GM23248 (cell line): ENCODE measurements at places on chromosomes 6 and 20. TPM values are rescaled to one million over a fixed set of nuclear protein-coding genes. Genes with fewer than 3 reads are reported as not detected.
A peak's percentile ranks its signal among the peaks of the same experiment; 100 is the strongest.

The TNFRSF6B gene
- total RNA-seq: 36.9 and 39.9 TPM in 2 replicates

The HS3ST5 gene
- total RNA-seq: not detected in 2 replicates

The OPN5 gene
- total RNA-seq: not detected in 2 replicates

The MCHR2 gene
- total RNA-seq: not detected in 2 replicates

The CMTR1 gene
- 37.7 and 46.3 TPM in 2 replicates for total RNA-seq

The STX16 gene
- total RNA-seq: 15.8 and 17.6 TPM in 2 replicates

The PRPF6 gene
- 39.0 and 47.1 TPM in 2 replicates for total RNA-seq

The TP53TG5 gene
- total RNA-seq: not detected in 2 replicates

DNA sequence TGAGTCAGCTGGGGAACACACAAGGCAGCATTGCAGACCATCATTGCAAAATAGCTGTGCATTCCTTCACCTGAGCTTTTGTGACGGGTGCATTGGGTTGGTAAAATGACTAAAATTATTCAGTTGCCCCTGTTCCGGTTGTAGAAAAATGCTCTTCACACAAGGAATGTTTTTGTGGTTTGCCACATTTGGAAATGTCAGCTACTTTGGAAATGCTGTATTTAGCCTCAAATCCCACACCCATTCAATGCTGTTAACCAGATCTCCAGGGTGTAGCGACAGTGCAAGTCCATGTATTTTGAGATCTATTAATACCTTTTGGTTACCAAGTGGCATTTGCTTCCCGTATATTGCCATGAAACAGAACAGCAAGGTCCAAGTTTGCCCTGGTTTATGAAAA is 201.2 kb downstream of the FOXA2 start:
- DNase-seq: peak; percentile 20

DNA sequence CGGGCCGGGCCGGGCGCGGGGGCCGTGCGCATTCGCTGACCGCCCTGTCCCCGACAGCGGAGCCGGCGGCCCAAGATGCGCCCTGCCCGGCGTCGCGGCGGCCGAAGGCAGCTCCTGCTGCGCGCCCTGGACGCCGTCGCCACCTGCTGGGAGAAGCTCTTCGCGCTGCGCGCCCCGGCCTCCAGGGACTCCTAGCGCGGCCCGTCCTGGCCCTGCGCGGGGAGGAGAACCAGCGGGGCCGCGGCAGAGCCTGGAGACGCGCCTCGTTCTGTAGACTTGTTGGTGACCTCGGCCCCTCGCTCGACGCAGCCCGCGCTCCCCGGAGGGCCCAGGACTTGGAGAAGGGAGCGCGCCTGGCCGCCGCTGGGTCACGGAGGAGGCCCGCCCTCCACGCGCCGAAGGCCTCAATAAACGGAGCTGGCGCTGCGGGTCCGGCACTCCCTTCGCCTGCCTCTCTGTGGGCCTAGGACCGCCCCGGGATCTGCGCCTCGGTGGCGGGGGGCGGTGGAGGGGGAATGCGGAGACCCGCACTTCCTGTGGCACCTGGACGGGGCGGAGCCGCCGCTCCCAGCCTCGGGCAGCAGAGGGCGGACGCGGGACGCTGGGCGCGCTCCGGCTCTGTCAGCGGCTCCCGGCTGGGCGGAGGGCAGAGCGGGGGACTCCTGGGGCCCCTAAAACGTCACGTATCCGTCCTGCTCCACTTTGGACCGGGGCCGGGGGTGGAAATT is 2.7 kb downstream of the C20orf204 start:
- DNase-seq: peak; percentile 76

DNA sequence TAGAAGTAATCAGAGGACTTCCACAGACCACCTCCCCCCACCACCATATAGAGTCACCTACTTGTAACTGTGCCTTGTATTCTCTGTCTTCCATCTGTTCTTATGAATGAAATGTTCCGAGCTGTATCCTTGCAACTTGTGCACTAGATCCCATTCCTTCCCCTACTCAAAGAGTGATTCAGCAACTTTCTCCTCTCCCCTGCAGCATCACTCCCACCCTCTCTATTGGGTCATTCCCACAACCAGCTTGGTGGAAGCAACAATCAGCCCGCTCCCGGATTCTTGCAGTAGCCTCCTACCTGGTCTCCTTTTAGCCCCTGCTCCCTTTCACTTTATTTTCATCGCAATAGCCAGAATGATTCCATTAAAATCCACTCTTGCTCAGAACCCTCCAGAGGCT is 34.9 kb upstream of the REV3L start:
- DNase-seq: no peak

DNA sequence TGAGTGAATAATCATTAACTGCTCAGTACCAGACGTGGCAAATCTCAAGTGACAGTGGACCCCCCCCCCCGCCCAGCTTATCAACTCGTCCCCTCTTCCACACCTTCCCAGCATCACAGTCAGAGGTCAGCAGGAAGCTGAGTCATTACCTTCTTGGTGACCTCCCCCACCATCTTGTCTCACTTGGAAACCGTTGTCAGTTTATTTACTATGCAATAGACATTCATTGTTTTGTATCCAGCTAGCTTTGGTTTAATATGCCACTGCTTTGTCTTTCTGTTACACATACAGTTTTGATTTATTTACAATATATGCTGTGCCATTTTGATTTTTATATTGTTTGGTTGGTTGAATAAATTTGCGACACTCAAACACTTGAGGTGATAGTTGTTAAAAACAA is 158.1 kb downstream of the QKI start:
- DNase-seq: no peak

DNA sequence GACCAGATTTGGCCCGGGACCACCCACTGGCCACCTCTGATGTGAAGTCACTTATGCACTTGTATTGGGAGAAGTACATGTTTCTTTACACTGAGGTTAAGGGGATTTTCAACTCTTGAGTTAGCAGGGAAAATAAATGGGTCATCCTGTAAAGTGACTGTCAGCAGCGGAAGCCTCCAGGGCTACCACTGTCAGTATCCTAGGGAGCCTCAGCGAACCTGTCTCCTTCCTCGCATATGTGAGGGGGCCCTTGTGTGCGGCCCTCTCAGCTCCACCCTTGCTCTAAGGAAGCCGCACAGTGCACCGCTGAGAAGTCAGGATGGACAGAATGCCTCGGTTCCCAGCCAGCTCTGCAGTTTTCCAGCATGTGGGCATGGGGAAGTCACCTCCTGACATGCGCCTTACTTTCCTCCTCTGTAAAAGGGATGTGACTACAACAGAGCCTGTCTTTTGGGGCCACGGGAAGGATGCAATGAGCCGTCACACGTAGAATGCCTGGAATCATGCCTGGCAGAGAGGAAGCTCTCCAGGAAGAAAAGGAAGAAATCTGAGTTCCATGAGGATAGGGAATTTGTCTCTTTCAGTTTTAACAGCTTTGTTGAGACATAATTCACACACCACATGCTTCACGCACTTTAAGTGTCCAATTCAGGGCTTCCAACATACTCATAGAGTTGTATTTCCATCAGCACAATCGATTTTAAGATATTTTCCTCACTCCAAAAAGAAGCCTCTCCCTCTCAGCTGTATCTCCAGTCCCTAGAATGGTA is 115.4 kb downstream of the SYCP2 start:
- DNase-seq: no peak

- no peak for DNase-seq
These were observed 68.6 kb downstream of the GFOD1 start for GRCh38 chr6:13418844-13419243.

GRCh38 chr20:22576733-22577514 is 7.4 kb downstream of the FOXA2 start:
- no peak for DNase-seq

DNA sequence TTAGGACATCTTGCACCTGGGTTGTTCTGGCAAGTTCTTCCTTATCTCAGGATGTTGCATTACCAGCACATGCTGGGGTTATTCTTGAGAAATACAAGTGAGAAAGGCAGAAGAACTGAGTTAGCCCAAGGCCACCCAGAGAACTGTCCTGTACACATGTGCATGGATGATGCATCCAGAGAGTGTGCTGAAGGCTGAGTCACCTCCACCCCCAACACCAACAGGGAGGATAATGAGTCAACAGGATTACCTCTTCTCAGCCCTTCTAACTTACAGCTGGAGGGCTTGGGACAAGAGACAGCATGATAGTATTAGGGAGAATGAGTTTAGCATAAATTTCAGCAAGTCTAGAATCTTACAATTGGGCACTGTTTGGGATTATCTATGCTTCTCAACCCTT is 8.5 kb downstream of the SCGN start:
- peak; percentile 89 for DNase-seq

DNA sequence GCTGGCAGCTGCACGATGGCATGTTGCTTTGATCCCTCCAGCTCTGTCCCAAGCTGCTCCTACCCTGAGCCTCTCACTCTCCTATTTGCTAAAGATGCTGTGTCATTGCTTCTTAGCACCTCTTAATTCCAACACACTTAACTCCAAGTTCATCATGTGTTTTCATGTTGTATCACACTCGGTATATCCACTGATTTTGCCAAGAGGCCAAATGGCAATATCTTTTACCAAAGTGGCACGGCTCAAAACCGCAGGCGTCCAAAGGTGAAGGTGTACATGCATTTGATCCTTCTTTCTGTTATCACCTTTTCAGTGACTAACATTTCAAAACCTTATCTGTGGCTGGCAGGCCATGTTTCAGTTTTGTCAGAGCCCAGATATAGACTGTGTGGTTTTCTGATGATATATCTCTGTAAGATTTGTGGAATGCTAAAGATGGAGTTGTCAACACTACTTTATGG is 217.0 kb downstream of the TBX18 start:
- DNase-seq: no peak

GRCh38 chr6:33490198-33490597 is 35.8 kb downstream of the ZBTB9 start:
- DNase-seq: no peak

GRCh38 chr6:45445749-45446549 is 68.2 kb upstream of the SUPT3H start:
- DNase-seq: peak; percentile 98

GRCh38 chr20:4091490-4092479 is 76.4 kb upstream of the RNF24 start:
- peak; percentile 73 for DNase-seq

GRCh38 chr6:21395121-21395520 is 198.4 kb upstream of the SOX4 start:
- DNase-seq: no peak

GRCh38 chr6:28597924-28598722 is 72.4 kb downstream of the GPX5 start:
- peak; percentile 17 for DNase-seq

DNA sequence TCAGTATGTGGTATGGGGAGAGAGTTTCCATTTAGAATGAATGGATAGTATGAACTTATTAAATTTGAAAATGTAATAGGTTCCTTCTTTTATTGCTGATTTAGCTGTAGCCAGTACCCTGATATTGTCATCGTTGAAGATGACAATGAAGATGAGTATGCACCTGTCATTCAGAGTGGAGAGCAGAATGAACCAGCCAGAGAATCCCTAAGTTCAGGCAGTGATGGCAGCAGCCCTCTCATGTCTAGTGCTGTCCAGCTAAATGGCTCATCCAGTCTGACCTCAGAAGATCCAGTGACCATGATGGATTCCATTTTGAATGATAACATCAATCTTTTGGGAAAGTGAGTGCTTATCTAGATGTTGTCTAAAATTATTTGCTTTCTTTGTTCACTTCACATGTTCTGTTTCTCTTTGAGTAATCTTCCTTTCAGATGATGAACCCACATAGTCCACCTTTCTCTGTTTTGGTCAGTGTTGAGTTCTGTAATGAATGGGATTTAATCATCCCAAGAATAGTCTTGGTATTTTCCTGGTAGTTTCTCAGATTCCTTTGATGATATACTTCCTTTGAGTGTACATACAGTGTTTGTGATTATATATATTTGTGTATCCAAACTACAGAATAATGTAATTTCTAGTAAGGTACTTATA is 23.3 kb downstream of the HSF2 start:
- no peak for DNase-seq

- no peak for DNase-seq
These were observed 373.5 kb downstream of the ZFAND3 start for GRCh38 chr6:38193051-38193450.

- DNase-seq: no peak
These were observed 10.9 kb downstream of the JAG1 start for GRCh38 chr20:10662661-10663458.

- no peak for DNase-seq
These were observed 42.5 kb downstream of the ID4 start for GRCh38 chr6:19879663-19880062.
